Activated CD8-positive, alpha-beta memory T cell treated with anti-CD3 and anti-CD28 coated beads, Interleukin-2, amount 50 U/mL, for 48 hours (primary cell): ENCODE measurements at places on chromosomes 2 and 18.

- peak; percentile 50 for DNase-seq
Observed at GRCh38 chr2:239644011-239644410, 243.2 kb upstream of the HDAC4 start.

GRCh38 chr2:148531669-148532428 is 112.7 kb upstream of the EPC2 start:
- no peak for DNase-seq

DNA sequence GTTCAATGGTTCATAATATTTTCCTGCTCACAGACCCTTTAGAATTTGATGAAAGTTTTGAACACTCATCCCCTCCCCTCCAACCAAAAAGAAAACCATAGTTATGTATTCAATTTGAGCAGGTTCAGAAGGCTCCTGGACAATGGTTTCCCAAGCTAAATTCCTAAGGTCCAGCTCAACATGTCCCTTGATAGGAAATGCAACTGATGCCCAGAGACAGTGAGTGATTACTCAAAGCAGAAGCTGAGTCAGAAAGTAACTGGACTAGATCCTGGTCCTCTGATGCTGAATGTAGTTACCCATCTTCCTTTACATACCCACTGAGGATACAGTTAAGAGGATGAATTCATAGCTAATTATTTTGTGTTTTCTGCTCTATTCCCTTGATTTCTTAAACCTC is 218.9 kb upstream of the NCKAP5 start:
- DNase-seq, result no peak

DNA sequence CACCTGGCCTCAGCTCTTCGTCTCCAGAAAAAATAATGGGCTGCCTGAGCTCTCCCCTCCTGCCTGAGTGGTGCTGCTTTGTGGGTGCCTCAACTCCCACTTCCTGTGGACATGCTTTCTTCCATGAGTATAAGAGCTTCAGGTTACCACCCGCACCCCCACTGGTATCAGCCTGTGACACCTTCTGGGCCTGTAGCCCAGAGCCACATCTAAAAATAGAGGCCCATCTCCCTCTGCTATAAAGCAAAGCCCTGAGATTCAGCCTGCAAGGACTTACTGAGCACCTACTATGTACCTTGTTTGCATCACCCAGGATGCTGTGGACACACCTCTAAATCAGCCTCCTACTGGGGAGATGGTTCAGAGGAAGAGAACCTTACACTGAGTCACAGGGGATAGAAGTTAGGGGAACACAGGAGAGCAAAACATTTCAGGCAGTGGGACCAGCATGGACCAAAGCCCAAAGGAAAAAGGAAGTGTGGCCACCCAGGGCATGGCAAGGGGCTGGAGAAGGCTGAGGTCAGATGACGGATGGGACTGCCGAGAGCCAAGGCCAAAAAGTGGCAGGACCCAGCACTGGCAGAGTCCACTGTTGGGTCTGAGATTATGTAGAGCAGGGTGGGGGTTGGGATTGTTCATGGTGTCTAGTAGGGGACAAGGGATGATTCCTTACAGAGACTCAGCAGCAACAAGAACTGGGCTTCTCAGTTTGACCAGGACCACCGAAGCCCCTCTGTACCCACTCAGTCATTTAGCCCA is 123.7 kb upstream of the PPP1CB start:
- no peak for DNase-seq

- no peak for DNase-seq
Observed at GRCh38 chr18:47877892-47878291, 52.6 kb downstream of the SMAD2 start.

GRCh38 chr2:100588071-100588786 is 25.4 kb downstream of the PDCL3 start:
- DNase-seq, result no peak

GRCh38 chr2:20103530-20103929 is 52.1 kb upstream of the LAPTM4A start:
- no peak for DNase-seq

- peak; percentile 78 for DNase-seq
Observed at GRCh38 chr2:28895189-28895893, 874 bp downstream of the WDR43 start.

DNA sequence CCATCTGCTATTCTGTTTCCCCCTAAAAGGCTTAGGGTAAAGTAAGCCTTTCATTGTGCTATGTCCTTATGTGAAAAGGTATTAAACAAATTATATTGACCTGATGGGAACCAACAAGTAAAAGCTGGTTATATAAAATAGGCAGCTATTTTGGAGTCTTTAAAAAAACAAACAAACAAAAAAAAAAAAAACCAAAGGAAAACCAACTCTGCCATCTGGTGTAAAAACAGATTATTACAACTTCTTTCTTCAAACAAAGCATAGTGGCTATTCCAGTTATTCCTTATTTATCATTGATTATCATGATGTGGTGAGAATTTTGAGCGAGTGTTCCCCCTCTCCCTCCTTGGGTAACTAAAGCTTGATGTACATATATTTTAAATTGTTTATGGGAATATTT is 122.3 kb upstream of the FHL2 start:
- DNase-seq, result no peak

GRCh38 chr2:112782234-112782799 is 2.0 kb downstream of the IL1A start:
- no peak for DNase-seq

GRCh38 chr2:169139145-169139544 is 69.8 kb downstream of the DHRS9 start:
- DNase-seq, result no peak

DNA sequence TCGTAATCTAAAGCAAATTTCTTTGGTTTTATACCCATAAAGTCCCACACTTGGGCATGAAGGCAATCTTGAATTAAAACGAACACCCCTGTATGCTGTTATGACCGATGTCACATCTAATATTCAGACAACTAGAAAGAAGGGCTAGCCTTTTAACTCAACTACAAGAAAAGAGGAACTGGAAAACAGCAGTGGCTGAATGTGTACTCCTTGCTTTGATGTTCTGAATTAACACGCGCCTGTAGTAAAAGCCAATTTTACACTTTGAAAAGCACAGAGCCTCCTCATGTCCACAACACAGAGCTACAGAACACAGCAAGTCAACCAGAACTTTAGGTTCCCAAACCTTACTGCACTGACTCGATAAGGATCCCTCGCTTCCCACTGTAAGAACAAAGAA is 147.6 kb downstream of the HDAC4 start:
- DNase-seq, result no peak
